ENCODE measurements at places on chromosomes 7 and 10.

DNA sequence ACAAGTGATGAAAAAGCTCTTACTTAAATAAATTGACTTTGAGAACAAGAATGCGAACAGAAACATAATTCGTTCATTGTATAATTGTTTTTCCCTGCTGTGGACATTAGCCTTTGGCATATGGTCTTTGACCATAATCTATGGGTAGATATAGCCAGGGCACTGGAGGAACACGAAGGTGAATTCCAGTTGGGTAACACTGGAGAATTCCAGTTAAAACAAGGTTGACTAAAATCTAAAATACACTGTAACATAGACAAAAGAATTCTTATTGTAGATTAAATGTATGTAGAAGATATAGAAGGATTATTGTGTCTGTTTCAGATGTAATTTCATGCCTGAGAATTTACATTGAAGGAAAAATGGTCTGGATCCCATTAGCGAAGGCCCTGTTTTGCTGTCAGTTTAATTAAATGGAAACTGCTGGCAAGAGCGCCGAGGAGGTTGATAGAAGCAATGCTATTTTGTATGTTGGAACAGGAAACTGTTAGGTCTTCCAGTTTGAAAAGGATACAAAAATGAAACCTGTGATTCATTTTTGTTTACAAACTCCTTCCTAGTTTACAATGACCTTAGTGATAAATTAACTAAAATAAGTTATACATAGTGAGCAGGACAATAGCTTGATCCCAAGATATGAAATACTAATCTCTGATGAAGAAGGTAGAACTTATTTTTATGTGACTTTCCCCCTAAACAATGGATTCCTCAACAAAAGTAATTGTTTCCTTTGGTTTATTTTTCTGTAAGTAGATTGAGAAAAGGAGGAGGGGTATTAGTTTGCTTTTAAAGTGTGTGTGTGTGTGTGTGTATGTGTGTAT is 68.9 kb downstream of the ARID5B start:
- no peak overlapping the region for H3K4me3 ChIP-seq
- H3K27ac ChIP-seq, result no peak overlapping the region
- no peaks in the 10 kb centered on the region for H3K27me3 ChIP-seq
- H3K36me3 ChIP-seq, result no peaks in the 10 kb centered on the region
- H3K4me1 ChIP-seq, result no peaks in the 10 kb centered on the region

GRCh38 chr7:24024276-24025068 is 259.5 kb upstream of the NPY start:
- H3K27ac ChIP-seq, result no peak overlapping the region
- no peaks in the 10 kb centered on the region for H3K4me1 ChIP-seq
- no peaks in the 10 kb centered on the region for H3K27me3 ChIP-seq
- DNase-seq, result no peak

GRCh38 chr7:2295936-2296620 is 18.2 kb downstream of the SNX8 start:
- H3K4me3 ChIP-seq, result no peak overlapping the region
- DNase-seq, result no peak
- H3K27ac ChIP-seq, result no peak overlapping the region
- peaks cover under 1% of the 10 kb centered on the region for H3K4me1 ChIP-seq
- H3K27me3 ChIP-seq, result no peaks in the 10 kb centered on the region

GRCh38 chr7:71198887-71199286 is 66.9 kb downstream of the GALNT17 start:
- H3K4me3 ChIP-seq, result no peak overlapping the region
- H3K36me3 ChIP-seq, result no peaks in the 10 kb centered on the region
- no peak for DNase-seq
- H3K27me3 ChIP-seq, result no peaks in the 10 kb centered on the region

DNA sequence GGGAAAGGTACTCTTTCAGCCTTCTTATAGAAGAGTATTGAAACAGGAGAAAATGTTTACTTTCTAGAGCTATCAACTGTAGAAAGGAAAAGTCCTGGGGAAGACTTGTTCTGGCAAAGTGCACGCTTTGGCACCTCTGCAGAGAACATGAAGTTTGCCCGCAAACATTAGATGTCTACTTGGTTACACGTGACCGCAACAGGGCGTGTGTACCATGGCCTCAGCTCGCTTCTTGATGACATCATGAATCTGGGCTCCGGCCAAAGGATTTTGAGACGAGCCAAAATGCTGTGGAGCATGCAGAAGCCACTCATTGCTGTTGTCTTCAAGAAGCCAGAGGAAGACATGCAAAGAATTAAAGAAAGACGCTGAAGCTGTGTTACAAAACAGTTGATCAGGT is 8.6 kb upstream of the TAS2R60 start:
- no peak overlapping the region for H3K4me3 ChIP-seq
- no peak overlapping the region for H3K27ac ChIP-seq
- H3K4me1 ChIP-seq, result no peaks in the 10 kb centered on the region
- H3K36me3 ChIP-seq, result no peaks in the 10 kb centered on the region
- H3K27me3 ChIP-seq, result no peaks in the 10 kb centered on the region

GRCh38 chr10:110498087-110498981 is 627 bp downstream of the DUSP5 start:
- H3K27ac ChIP-seq, result no peak overlapping the region
- H3K4me3 ChIP-seq, result peak overlapping the region; percentile 74
- DNase-seq, result no peak
- no peaks in the 10 kb centered on the region for H3K36me3 ChIP-seq
- H3K4me1 ChIP-seq, result peaks cover 15% of the 10 kb centered on the region

GRCh38 chr7:30470163-30470770 is 8.3 kb downstream of the NOD1 start:
- H3K27me3 ChIP-seq, result no peaks in the 10 kb centered on the region
- peaks cover 24% of the 10 kb centered on the region for H3K4me1 ChIP-seq
- H3K4me3 ChIP-seq, result no peak overlapping the region
- H3K36me3 ChIP-seq, result no peaks in the 10 kb centered on the region
- no peak for DNase-seq

GRCh38 chr7:39609113-39609934 is 14.0 kb upstream of the RALA start:
- no peak overlapping the region for H3K4me3 ChIP-seq
- DNase-seq, result peak; percentile 17
- H3K4me1 ChIP-seq, result no peaks in the 10 kb centered on the region

Measured in neuronal stem cell (in vitro differentiated cells).